ENCODE measurements at places on chromosomes 7 and 10.

- no peak for DNase-seq
These were observed 87.4 kb downstream of the FAM107B start for GRCh38 chr10:14687340-14687739.

- no peak for DNase-seq
These were observed 62.7 kb upstream of the ZPBP start for GRCh38 chr7:50155755-50156154.

DNA sequence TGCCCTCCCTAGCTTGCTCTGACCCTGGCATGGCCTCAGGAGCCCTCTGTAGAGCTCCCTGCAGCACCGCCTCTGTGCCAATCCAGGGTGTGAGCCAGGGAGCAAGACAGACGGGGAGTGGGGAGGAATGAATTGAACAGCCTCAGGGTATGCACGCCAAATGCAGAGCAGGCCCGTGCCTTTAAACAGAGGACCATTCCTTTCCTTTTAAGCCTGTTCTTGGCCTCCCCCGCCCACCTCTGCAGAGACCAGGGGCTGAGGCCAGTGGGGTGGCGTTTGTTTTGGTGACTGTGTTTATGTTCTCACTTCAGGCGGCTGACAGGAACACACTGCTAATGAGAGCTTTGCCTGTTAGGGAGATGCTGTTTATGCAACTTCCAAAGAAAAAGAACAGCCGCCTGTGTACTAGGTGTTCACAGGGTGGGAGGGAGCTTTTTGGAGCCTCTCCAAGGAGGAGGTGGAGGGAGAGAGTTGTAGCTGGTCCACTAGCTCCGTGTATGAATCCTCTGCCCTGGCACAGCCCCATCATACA is 528.1 kb upstream of the DPP6 start:
- no peak for DNase-seq

GRCh38 chr7:139422126-139422525 is 61.3 kb downstream of the KLRG2 start:
- no peak for DNase-seq

DNA sequence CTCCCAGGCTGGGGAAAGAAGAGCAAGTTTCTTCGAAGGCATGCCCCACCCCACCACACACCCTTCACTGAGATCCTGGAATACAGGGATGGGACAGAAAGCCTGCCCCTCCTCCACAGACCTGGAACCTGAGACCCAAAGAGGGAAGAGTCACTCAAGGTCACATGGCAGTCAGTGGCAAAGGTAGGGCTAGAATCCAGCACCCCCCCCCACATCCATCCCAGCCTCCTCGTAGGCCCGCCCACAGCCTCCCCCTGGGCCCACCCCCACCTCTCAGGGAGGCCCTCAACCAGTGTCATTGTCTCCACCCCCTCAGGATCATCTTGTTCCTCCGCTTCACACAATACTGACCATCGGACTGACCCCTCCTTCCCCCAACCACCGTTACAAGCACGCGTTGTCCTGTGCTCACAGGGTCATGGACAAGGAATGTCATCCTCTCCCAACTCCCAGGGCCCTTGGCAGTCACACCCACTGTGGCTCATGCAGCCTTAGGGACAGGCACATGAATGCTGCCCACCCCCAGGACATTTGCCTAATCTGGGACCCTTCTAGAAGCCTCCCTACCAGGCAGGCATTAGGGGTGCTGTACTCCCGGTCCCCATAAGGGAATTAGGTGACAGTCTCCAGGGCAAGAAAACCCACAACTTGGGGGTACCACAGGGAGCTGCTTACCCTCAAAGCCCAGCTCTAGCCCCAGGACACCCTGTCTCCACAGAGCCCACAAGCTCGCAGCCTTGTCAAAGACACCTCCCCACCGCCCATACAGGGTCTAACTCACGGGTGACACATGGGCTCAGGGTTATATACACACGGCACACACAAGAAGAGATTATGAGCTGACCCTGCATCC is 1.4 kb downstream of the KCNH2 start:
- DNase-seq: no peak

DNA sequence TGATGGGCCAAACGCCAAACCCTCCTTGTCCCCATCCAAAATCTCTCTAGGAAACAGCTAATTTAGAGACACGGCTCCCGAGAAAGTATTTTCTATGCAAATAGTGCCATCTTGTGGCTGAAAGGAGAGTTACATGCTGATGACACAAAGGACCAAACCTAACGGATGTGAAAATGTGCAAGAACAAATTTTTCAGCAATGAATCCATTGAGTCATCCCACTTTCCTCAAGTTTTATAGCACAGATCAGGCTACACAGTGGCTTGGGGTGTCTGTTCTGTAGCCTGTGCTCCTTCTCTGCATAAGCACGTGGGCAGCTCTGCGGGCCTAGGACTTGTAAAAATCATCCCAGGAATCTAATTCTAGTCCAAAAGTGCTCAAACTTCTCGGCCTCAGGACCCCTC is 154.8 kb upstream of the PRR15 start:
- DNase-seq: peak; percentile 86

DNA sequence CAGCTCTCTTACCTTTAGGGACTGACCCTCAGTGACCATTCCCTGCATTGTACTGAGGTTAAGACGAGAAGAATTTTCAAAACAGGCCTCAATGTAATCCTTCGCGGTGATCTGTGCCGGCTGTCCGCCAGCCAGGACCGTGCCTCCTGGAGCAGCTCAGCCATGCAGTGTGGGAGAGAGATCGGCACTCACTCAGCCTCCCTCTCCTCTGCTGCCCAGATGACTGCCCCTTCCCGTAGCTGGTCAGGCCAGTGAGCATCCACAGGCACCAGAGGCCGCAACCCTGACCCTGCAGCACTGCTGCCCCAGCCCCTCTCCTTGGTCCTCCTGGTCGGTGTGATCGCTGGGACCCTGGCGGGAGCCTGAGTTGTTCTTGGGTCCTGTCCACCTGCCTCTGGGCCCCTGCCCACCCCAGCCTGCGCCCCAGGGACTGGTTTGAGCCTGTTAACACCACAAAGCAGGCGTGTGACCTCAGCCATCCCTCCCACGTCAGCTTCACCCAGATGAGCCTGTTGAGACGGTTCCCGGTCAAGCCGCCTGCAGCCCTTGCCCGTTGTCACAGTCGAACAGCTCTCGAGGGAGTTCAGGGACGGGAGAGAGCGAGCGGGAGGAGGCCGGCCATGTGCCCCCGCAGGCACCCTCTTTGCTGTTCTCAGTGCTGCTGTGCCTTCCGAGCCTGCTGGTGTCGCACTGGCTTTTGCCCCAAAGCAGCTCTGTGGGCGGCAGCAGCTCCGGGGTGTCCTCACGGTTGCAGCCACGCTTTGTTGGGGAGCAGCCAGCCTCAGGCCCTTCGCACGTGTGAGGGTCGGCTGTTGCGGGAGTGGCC is 37.2 kb downstream of the NKX6-2 start:
- no peak for DNase-seq

DNA sequence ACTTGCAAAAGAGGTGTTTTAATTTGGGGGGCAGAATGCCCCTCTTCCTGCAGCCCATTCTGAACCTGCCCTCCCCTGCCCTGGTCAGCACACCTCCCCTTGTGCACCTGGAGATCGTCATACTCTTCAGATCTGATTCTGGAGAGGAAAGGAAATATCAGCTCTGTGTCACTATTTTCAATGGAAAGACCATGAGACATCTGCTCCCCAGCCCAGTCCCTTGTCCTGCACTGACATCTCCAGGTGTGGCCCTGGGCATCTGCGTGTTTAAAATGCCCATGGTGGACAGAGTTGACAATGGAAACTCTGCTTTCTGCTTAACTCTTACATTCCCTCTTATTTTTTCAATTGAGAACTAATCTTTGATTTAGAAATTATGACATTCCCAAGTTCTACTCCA is 41.6 kb upstream of the RASGEF1A start:
- no peak for DNase-seq

DNA sequence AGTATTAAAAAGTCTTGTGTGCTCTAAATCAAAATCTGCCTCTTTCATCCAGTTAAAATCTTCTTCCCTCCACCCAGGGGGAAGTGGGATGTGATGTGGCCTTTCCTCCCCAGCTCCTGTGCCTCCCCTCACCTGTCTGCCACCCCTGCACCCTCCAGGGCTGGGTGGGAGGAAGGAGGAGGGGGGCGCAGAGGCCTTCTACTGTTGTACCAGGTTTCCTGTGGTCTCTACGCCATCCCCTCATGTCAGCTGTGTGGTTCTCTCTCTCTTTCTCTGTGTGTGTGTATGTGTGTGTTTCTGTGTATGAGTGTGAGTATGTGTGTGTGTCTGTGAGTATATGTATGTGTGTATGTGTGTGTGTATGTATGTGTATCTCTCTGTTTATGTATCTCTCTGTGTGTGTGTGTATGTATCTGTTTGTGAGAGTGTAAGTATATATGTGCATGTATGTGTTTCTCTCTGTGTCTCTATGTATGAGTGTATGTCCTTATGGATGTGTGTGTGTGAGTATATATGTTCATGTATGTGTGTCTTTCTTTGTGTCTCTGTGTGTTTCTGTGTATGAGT is 45.5 kb upstream of the C10orf71 start:
- DNase-seq: no peak

- DNase-seq: peak; percentile 21
These were observed 25.4 kb downstream of the TBATA start for GRCh38 chr10:70759781-70760180.

DNA sequence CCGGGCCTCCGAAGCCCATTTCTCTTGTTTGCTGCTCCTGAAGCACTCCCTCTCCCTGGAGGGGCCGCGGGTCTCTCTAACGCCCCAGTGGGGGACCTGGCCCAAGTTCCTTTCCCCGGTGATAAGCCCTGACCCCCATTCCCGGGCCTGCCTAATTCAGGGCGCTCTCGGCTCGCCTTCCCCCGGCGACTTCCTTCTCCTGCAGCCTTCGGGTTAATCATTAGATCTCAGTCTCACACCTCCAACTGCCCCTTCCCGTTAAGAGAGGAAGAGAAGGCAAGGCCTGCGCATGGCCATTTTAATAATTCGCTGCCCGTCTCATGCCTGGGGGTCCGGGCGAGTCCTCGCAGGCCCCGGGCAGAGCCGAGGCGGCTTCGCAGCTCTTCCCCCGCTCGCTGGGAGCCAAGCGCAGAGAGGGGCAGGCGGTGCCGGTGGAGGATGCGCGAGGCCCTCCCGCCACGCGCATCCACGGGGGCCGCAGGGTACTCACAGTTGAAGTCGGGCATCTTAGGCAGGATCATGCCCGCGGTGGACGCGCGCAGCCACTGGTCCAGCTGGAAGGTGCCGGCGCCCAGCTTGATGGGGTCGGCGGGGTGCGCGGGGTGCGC is 1.2 kb downstream of the MNX1 start:
- DNase-seq: no peak

DNA sequence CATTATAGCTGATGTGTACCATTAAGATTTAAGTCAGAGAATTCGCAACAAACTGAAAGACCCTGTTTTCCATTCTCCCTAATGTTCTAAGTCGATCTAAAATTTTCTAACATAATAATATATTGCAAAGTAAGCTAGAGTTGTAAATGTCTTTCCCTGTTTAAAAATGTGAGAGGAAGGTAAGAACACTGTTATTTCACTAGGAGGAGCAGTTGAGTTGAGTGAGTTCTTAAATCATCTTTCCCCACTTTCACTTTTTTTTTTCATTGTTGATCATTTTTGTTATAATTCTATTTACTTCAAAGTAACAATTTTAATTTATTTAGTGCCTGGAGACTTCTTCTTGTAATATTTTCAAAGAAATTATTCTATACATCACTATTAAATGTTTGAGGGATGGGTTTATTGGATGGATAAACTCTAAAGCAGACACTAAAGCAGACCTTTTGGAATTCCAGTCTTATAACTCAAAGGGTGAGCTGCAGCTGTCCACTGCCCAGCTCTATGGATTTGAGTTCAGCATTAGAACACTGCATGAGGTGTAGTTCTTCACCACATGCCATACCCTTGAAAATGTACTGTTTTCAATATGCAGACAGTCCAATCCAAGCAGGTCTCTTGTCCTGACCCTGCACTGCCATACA is 181.3 kb upstream of the FZD1 start:
- DNase-seq: peak; percentile 44

Measured in fibroblast of upper back skin (primary cell).